ENCODE measurements at places on chromosomes 2 and 18.

GRCh38 chr18:6610466-6610865 lies 119.0 kb upstream of the ARHGAP28 start:
- DNase-seq = peak; percentile 59

- no peak for DNase-seq
These were observed 10.5 kb upstream of the TTC39C start for GRCh38 chr18:24003903-24004640.

DNA sequence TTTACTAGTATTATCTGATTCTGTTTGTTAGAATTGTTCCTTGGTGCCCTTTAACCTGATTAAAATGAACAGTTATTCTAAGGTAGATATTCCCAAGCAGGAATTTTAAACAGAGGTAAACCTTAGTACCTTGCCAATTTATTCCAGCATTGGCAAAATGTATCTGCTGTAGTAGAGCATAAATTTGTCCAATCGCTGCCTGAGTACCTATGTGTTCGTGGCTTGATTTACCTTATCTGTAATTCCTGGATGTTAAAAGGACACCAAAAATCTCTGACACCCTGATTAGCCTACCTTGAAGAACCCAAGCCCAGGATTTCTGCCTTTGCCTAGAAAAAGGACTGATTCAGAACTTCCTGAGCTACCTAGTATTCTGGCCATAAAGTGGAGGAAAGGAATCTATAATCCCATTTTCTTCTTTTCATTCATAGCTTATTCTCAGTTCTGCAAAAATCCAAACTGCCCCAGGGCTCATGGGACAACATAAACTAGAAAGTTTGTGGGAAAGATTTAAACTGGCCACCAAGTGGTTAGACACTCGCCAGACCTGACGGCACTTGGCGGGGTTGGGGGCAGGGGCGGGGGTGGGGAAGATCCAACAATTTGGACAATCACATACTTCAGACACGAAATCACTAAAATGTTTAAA lies 16.2 kb upstream of the ZCCHC2 start:
- no peak for DNase-seq

- DNase-seq = no peak
These were observed 53.2 kb upstream of the MAT2A start for GRCh38 chr2:85485815-85486214.

- DNase-seq = peak; percentile 90
These were observed at the start of gene ADAM23 for GRCh38 chr2:206442833-206443734. ADAM23 (plus strand) TSS chr2:206443532; CDS start chr2:206443867, 335 bp downstream.

DNA sequence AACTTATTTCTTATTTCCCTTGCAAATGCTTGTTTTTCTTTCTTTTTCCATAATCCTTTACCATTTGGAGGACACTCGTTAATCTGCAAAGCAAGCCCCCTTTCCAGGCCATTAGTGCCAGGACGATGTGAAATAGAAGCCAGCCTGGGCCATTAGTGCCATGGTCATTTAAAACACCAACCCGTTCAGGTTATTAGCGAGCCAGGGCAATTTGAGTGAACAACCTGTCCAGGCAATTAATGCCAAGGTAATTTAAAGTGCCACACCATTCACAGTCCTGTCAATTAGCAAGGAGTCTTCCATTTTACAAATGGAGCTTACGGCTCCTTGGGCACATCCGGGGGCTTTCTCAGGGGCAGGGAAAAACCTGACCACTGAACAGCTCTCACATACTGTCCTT lies 370.6 kb downstream of the HRH4 start:
- DNase-seq = no peak

GRCh38 chr2:220215785-220216184 lies 588.4 kb downstream of the SLC4A3 start:
- peak; percentile 63 for DNase-seq

DNA sequence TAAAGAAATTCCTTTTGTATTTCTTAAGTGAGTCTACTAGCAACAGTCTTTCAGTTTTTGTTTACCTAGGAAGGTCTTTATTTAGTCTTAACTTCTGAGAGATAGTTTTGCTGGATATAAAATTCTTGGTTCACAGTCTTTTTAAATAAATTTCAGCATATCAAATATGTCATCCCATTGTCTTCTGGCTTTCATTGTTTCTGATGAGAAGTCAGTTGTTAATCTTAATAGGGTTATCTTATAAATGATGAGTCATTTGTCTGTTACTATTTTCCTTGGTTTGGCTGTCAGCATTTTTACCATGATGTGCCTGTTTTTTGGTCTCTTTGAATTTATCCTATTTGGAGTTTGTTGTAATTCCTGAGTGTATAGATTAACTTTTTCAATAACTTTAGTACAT lies 129.3 kb downstream of the FAM210A start:
- no peak for DNase-seq

- no peak for DNase-seq
These were observed 560.2 kb upstream of the LRATD1 start for GRCh38 chr2:14072338-14072737.

- DNase-seq = no peak
These were observed 40.1 kb downstream of the MTCL1 start for GRCh38 chr18:8745355-8746014.

DNA sequence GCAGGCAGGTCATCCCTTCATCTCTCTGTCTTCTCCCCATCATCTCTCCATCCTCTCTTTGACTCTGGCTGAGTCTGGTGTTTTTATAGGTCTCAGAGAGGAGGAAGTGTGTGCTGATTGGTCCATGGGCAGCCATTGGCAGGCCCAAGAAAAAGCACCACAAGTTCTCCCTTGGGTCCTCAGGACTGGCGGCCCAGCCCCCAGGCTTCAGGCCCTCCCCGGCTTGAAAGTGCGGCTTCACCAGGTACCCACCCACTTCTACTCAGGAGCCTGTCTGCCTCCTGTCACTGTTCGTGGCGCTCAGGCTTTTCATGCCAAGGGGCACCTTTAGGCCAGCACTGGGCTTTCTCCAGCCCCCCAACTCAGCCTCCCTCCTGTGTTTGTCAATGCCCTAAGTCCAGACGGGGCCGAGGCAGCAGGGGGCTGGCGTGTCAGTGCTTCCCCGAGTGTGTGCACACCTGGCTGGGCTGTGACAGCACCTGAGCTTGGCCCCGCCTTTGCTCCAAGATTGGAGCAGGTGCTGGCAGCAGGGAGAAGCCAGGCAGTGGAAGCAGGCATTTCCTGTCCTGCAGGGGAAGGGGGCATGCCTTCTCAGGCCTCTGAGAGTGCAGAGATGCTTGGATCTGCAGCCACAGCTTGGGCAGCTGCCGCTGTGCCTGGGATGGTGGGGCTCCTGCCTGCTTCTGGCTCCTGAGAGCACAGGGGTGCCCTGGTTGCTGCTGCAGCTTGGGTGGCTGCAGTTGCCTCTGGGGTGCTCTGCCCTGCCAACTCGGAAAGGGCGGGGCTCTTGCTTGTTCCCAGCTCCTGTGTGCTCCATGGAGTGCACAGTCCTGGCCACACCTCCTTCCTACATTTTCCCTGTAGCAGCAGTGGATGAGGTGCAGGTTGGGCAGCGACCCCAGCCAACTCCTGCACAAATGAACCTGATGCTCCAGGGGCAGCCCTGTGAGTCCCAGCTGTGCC lies 34.1 kb downstream of the FBXO48 start:
- no peak for DNase-seq

GRCh38 chr18:3742541-3742940 lies 292.6 kb downstream of the TGIF1 start:
- no peak for DNase-seq

DNA sequence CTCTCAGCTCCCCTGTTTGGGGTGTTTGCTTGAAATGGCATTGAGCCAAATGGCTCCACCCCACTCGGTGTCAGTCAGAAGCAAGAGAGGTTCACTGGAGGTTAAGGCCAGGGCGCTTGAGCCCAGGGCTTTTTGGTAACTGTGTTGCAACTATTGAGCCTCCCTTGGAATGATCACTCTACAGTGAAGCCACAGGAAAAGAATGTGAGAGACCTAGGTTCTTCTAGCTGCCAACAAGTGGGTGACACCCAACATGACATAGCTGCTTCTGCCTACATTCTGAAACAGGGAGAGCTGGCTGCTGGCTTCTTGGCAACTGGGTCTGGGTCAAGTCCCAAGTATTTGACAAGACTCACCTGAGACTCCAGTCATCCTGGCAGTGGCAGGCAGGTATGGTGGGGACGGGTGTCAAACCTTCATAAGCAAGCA lies 7.1 kb upstream of the GRHL1 start:
- DNase-seq = no peak

GRCh38 chr2:7627583-7627982 lies 710.4 kb downstream of the RNF144A start:
- no peak for DNase-seq

DNA sequence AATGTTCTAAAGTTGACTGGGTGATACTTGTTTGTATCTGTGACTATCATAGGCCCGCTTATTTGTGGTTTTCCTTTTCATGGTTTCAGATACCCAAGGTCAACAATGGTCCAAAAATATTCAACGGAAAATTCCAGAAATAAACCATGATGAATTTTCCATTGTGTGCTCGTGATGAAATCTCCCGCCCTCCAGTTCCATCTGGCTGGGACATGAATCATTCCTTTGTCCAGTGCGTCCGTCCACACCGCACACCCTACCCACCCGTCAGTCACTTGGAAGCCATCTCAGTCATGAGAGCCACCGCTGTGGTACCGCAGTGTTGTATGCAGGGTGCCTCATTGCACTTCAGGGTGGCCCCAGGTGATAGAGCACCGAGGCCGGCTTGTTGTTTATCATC lies 268.2 kb upstream of the PXDN start:
- DNase-seq = no peak

GRCh38 chr2:145623136-145623535 lies 1103.2 kb upstream of the ZEB2 start:
- DNase-seq = no peak

DNA sequence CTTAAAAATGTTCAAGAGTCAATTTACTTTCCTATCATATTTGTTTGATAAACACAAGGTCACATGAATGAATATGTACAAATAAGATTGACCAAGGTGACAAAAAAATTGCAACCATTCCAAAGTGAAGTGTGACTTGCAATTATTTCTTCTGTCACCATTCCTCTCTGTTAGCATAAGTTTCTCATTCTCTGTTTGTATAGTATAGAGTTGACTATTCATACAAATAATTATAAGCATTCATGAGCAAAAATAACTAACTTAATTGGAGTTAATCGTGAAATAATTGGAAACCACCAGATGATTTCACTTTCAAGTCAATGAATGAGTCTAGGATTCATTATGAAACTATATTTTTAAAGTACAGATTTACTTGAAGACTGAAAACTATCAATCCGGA lies 42.1 kb downstream of the PGAP1 start:
- no peak for DNase-seq

DNA sequence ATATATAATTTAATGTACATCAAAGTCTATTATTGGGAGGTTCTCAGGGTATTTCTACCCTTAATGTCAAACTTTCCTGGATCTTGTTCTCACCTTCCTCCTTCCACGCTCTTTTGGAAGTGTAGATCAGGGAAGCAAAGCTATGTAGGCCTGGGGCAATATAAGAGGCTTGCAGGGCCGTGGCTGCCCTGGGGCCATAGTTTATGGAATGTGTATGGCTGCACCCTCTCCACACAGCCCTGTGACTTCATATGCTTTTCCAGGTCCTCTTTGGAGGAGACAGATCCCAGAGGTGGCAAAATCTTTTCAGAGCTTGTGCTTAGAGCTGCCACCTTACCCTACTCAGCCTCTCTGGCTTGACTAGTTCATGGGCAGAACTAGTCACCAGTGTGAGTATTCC lies 82.9 kb downstream of the PLB1 start:
- no peak for DNase-seq

All from eye (tissue), 1 donor.